ENCODE measurements at places on chromosomes 1 and 21.

- DNase-seq = no peak
Measured at GRCh38 chr1:178046591-178047270, 47.2 kb upstream of the RASAL2 start.

DNA sequence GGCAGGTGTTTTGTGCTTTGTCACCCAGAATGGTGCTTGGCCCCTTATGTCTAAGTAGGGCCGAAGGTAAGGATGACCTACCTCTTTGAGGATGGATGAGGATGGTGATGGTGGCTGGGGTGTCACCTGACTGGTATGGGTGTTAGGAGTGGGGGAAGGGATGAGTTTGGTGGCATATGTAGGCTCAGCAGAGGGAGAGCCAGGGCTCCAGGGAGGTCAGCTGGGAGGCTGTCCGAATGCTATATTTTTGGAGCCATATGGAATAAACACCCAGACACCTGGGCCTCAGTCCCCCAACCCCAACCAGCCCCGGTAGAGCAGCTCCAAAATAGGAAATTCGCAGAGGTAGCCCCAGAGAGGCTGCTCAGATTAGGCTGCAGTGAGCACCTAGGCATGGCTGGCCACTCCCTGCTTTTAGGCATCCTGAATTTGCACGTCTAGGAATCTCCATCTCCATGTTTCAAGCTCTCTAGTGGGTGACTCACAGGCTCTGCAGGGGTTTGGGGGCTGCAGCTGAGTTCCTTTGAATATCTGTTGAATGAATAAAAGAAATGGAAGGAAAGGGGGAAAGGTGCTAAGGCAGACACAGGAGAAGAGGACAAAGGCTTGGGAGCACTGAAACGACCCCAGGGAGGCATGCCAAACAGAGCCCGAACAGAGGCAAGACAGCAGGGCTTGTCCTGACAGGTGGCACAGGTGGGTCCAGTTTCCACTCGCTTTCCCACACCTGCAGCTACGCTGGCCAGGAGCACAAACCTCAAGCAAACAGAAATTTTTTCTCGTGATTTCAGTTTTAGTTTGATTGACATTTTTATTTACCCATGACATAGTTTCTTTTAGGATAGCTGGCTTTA lies 135.3 kb upstream of the EDN2 start:
- DNase-seq = no peak

DNA sequence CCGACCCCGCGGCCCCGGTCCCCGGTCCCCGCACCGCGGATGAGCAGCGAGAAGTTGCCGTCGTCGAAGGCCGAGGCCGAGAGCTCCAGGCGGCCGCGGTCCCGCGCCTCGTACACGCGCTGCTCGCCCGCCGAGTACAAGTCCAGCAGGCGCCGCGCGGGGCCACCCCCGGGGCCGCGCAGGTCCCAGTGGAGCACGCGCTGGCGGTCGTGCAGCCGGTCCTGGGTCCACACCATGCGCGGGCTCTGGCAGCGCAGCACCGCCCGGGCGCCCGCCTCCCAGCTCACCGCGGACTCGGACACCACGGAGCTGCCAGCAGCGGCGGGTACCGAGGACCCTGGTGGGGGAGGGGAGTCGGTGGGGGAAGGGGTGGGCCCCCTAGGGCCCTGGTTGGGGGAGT lies 2.9 kb downstream of the MXRA8 start:
- no peak for DNase-seq

- DNase-seq = no peak
Measured at GRCh38 chr1:160375788-160376524, 9.1 kb downstream of the NHLH1 start.

GRCh38 chr1:118204105-118204504 lies 19.1 kb upstream of the SPAG17 start:
- no peak for DNase-seq

GRCh38 chr21:45152265-45152746 lies 77.9 kb downstream of the ADARB1 start:
- DNase-seq = peak; percentile 25

DNA sequence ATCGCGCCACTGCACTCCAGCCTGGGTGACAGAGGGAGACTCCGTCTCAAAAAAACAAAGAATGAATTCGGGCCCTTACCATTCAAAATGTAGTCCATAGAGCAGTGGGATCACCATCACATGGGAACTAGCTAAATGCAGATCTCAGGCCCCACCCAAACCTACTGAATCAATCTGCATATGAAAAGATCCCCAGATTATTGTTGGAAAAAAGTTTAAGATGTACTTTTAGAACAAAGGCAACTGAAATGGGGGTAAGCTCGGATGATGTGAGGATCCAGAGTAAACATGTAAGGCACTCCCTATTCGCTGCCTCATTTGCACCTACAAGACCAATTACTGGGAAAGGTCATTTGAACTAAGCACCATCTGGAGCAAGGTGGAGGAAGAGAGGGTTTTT lies 803 bp upstream of the FLAD1 start:
- DNase-seq = no peak

DNA sequence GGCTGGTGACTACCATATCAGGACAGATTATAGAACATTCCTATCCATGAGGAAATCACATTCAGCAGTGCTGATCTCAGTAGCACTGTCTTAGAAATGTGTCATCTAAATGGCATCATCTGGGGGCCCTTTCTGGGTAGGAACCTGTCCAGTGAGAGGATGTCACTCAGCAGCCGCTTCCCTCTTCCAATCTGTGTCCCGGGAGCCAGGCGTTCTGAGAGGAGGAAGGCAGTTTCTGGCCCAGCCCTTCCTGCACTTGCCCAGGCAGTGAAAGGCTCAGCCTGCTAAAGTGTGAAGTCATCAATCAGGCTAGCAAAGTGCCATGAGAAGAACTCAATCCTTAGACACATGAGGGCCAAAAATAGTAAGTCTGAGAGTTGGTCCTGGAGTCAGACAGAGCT lies 25.6 kb downstream of the RAB4A start:
- DNase-seq = no peak
